NCI-H748 treated with DMSO at 0.1 percent for 48 hours (cell line): ENCODE measurements at places on chromosomes 7 and 10.

DNA sequence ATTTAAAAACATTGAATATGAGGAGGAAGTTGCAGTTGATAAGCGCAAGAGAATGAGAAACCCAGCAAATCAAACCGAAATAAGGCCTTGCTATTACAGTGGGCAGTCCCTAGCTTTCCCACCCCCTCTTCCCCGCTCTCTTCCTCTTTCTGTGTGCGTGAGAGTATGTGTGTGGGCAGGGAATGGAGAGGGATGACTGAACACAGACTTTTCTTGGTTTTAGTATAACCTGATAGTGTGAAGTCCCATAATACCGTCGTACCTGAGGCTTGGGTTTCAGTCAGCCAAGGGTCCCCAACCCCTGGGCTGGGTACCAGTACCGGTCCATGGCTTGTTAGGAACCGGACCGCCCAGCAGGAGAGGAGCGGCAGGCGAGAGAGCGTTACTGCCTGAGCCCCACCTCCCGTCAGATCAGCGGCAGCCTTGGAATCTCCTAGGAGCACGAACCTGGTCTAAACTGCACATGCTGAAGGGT is 255.3 kb downstream of the CELF2 start:
- no peak for DNase-seq

GRCh38 chr10:51035344-51035743 is 38.9 kb upstream of the PRKG1 start:
- DNase-seq, result no peak

DNA sequence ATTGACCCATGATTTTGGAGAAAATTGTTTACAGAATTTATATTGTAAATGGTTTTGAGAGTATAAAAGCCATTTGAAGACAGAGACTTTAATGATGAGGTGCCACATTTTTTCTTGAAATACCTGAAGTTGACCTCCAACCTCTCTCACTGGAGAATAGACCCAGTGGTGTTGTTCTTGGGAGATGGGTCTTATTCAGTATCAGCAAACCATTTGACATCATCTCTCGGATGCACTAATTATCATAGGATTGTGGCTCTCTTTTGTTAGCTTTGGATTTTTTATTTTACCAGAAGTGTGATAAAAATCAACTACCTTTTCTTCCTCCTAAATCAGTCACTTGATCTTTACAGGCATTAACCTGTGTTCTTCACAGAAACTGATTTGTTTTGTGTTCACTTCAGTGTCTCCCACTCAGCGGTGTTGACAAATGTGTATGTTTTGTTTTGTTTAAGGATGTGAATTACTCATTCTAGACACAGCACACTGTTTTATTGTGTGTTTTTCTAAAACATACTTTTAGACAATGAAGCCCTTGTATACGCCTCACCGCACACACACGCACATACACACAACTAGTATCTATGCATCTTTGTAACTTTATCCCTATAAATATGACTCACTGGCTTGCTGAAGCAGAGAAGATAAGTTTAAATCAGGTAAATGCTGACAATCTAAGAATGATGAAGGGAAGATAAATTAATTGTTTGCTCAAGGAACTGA is 455.6 kb downstream of the INHBA start:
- DNase-seq, result no peak

DNA sequence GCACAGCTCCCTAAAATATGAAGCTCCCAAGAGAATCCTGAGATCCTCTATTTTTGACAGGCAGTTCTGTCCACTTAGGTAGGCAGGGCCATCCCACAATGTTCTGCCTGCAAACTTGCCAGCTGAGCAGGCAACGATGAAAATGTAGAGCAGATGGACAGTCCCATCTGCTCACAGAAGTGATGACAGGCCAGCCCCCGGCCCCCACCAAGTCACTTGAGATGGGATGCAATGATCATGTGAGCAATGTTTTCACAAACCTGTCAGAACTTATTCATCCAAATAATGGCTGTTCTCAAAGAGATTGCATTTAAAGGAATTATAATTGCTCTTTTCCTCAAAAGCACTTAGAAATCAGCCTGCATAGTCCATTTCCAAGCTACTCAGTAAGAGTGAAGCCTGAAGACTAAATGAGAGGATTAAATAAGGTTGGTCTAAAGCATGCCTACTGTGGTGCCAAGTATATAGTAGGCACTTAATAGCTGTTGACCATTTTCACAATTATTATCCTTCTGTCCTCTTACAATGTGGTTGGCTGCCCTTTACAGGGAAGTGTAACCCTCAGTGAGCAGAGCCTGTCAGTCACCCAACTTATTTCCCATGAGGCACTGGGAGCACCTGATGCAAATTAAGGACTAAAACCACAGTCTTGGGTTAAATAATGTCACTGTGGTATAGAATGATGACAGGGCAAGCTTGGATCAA is 301.2 kb downstream of the FGFR2 start:
- DNase-seq, result no peak

- DNase-seq, result no peak
These were observed 879 bp downstream of the NUDT5 start for GRCh38 chr10:12194752-12195271.

GRCh38 chr10:132549371-132549770 is 11.8 kb downstream of the INPP5A start:
- no peak for DNase-seq

DNA sequence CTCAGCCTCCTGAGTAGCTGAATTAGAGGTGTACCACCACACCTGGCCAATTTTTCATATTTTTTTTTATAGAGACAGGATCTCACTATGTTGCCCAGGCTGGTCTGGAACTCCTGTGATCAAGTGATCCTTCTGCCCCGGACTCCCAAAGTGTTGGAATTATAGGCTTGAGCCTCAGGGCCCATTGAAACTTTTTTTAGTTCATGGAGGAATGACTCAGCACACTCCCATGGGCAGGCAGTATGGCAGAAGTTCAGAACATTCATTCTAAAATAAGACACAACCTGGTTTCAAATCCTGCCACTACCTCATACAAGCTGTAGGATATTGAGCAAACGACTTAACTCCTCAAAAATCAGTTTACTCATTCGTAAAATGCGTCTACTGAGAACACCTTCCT is 320.4 kb upstream of the SP8 start:
- DNase-seq, result no peak

- DNase-seq, result no peak
These were observed 102.8 kb downstream of the ARHGAP22 start for GRCh38 chr10:48501787-48502771.

GRCh38 chr7:19526639-19527038 is 182.2 kb downstream of the POLR1F start:
- no peak for DNase-seq

GRCh38 chr7:55550841-55551537 is 21.3 kb downstream of the VOPP1 start:
- DNase-seq, result no peak

GRCh38 chr10:60821656-60822055 is 43.4 kb downstream of the CDK1 start:
- no peak for DNase-seq

- DNase-seq, result no peak
These were observed 21.7 kb upstream of the FOXI2 start for GRCh38 chr10:127715249-127715648.

DNA sequence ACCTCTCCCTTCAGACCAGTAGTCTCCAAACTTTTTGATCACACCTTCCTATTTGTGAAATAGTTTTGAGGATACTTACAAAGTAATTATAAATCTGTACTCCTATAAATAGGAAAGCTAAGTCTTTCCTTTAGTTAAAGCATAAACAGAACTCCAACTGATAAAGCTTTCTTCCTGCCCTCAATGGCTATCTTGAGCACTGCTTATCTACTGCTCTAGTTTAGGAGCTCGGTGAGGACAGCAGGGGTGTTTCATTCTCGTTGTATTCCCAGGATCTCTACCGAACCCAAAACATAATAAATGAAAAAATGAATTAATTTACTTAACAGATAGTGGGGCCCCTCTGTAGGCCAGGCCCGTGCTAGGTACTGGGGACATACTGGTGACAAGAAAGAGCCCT is 17.7 kb downstream of the SORBS1 start:
- no peak for DNase-seq

GRCh38 chr7:101826081-101826835 is 8.8 kb downstream of the CUX1 start:
- DNase-seq, result no peak

DNA sequence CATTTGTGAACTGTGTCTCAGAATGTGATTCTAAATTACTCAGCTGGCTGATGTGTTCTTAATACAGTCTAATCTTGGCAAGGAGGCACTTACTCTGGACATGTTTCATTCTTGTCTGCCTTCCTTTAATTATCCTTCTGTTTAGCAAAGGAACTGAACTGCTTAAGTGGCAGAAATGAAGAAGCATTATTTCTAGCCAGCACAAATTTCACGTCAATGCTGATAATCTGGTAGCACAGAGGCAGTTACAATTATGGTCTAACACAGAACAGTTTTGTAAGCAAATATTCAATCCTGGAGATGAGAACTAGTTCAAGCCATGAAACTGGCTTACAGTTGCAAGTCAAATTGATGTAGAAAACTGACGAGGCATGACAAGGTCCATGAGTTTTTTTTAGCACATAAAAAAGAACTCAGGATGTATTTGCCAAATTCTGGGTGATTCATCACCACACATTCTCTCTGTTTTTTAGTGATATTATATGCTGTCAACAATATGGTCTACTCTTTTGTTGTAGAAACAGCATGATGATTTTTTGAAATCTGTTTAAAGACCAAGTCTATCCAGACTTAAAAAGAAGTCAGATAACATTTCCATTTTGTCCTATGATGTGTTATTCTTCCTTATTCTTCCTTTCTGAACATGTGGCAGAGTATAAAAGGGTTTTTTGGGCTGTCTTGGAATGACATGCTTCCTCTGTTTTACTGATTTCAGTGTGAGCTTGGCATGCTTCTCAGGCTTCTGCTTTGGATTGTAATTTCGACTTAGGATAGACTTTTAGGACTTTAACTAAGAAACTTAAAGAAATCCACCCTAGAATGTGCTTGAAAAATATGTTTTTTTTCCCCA is 154.8 kb downstream of the DNAJB9 start:
- DNase-seq, result no peak

DNA sequence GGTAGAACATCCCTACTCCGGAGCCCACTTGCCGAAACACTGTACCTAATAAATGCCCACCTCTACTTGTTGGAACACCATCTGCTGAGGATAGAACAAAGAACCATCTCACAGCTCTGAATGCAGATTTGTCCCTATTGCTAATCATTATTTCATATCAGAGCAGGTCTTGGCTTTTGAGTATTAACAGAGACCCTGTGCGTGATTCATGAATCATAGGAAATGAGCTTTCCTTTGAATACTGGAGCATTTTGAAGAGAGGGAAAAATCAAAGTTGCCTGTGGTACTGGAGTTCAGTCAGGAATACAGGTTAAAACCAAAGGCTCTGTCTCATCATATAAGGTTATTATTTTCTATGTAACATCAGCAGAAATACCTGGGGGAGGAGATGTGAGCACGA is 1132.3 kb downstream of the XPNPEP1 start:
- DNase-seq, result no peak

DNA sequence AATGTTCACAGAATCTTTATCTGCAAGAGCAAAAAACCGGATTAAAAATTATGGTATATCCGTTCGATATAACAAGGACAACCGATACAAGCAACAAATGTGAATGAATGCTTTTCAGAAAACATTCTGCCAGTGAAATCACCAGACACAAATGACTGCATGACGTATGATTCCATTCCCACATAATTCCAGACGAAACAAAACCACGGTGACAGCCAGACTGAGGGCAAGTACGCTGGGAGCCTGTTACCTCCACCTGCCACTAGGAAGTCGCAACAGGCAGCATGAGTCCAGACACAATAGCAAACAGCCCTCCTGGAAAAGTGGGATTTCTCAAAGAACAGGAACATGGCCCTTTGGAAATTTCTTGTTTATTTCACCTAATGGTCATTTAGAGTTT is 41.7 kb downstream of the MAD1L1 start:
- DNase-seq, result no peak

DNA sequence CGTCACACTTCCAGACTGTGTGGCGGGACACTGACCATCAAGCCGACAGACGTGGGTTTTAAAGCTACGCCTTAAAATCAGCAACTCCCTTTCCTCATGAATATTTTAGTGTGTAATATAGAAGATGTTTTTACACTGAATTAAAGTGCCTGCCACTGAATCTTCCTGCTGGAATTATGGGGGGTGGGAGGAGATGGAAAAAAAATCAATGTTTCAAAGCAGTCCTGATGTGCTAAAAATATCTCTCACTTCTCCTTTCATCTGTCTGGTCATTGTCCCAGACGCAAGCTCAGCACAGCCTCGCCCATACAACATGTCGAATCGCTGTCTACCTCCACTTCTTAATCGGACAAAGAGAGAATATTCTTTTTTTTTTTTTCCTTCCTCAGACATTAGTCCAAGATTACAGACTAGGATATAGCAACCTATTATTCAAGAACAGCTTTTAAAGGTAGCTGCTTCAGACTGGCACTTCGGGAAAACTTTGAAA is 165.1 kb upstream of the KLF14 start:
- DNase-seq, result no peak

DNA sequence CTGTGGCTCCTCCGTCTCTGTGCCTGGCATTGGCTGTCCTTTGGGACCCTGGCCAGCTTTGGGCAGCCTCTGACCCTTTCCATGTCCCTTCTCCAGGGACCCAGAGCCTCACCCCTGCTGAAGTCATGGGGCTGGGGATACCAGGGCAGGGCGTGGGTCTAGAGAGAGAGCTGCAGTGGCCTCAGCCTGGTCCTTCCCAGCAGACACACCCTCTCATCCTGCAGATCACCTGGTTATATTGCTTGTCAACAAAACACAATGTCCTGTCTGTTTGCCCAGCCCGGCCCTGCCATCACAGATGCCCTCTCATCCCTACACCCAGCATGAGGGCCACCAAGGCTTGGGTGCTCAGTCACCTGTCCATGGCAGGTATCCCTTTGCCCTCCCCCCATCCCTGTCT is 1.8 kb downstream of the MUC17 start:
- no peak for DNase-seq

GRCh38 chr7:139620676-139621344 is 97.3 kb downstream of the CLEC2L start:
- peak; percentile 39 for DNase-seq

DNA sequence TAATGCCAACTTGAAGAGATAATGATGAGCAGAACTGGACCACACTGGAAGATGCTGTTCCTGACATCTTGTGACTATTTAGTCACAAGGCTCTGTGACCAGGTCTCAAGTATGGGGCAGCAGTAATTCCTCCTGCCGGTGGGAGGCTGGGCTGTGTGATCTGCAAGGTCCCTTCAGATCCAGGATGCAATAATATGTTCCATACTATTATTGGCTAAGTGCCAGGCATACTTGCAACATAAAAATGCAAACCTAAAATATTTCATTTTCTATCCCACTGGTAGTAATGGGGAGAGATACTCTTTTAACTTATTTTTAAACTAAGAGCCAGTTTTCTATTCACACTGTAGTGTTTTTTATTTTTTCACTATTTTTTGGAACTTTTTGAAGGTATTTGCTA is 171.5 kb downstream of the CYP26A1 start:
- no peak for DNase-seq
